Activated T-cell treated with anti-CD3 and anti-CD28 coated beads, Interleukin-2, amount 50 U/mL, for 72 hours (primary cell): ENCODE measurements at places on chromosomes 12 and 14. TPM values are rescaled to one million over a fixed set of nuclear protein-coding genes. Genes with fewer than 3 reads are reported as not detected.

DNA sequence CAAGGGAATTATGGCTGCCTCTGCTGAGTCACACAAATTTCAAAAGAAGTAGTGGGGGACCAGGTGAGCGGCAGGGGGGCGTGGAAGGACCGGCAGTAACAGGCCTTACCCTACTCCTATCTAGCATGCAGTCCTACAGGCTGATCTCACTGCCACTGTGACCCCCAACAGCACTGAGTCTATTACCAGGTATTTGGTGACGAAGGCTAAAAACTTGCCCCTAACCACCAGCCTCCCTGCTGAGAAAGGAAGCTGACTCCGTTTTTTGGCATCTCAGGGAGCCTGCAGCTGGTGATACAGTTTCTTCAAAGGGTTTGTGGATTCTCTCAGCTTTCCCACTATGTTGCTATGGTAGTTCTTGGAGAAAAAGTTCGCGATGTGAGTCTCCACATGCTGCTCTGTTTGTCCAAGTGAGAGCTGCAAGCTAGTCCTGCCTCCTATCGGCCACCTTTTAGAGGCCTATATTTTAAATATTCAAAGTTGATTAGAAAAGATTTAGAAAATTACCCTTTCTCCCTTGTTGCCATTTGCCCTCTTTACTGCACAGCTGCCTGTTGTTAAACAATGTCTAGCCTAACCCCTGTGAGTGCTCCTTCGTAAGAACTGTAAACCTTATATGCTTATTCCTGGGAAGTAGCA is 57.1 kb upstream of the SLCO1B1 start:
- H3K27me3 ChIP-seq, result no peaks in the 10 kb centered on the region
- no peaks in the 10 kb centered on the region for H3K4me1 ChIP-seq
- H3K36me3 ChIP-seq, result no peaks in the 10 kb centered on the region
- DNase-seq, result no peak
- H3K4me3 ChIP-seq, result no peak overlapping the region
- no peak overlapping the region for H3K27ac ChIP-seq

- no peak overlapping the region for H3K27ac ChIP-seq
- peak overlapping the region; percentile 30 for H3K4me3 ChIP-seq
- DNase-seq, result no peak
- H3K4me1 ChIP-seq, result peaks cover 23% of the 10 kb centered on the region
These were observed 101.8 kb upstream of the EGLN3 start for GRCh38 chr14:34052658-34053014.

DNA sequence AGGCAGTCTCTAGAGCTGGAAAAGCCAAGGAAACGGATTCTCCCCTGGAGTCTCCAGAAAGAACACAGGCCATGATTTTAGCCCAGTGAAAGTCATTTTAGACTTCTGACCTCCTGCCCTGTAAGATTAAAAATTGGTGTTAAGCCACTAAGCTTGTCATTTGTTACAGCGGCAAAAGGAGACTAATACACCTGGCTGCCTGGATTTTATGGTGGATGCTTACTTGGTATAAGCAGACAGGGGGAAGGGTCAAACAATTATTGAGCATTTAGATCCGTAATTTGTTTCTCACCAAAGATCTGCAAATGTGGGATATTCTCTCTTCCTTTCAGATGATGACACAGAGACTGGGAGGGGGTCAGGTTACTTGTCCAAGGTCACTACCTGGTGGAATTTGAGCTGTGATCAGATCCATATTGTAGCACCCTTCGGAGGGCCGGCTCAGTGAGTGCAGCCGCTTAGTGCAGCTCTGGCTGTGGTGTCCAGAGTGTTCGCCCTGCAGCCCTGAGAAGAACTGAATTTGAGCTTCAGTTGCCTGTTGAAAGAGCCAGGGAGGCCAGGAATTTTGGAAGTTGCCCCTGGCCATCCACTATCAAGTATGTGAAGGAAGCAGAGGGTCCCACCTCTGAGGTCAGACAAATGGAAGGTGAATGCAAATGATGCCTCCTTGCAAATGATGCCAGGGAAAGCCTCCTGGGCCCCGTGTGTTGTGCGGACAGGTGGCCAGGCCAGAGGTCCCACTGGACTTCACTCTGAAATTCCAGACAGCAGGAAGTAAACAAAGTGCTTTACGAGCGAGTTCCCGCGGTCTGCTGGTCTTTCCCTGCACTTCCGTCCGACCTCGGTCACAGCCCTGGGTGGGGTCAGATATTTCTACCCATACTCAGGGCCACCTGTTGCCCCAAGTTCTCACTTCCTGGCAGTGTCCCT is 15.1 kb downstream of the GLRX5 start:
- DNase-seq, result no peak
- no peak overlapping the region for H3K27ac ChIP-seq
- H3K27me3 ChIP-seq, result no peaks in the 10 kb centered on the region
- no peak overlapping the region for H3K4me3 ChIP-seq
- H3K4me1 ChIP-seq, result peaks cover 15% of the 10 kb centered on the region

- H3K36me3 ChIP-seq, result peaks cover 12% of the 10 kb centered on the region
- no peak overlapping the region for H3K27ac ChIP-seq
- no peaks in the 10 kb centered on the region for H3K27me3 ChIP-seq
- DNase-seq, result no peak
- no peaks in the 10 kb centered on the region for H3K4me1 ChIP-seq
These were observed 14.8 kb downstream of the KMT5A start for GRCh38 chr12:123398550-123399254.

RERG gene
- total RNA-seq, result not detected
